ENCODE measurements at places on chromosomes 3 and 15.

DNA sequence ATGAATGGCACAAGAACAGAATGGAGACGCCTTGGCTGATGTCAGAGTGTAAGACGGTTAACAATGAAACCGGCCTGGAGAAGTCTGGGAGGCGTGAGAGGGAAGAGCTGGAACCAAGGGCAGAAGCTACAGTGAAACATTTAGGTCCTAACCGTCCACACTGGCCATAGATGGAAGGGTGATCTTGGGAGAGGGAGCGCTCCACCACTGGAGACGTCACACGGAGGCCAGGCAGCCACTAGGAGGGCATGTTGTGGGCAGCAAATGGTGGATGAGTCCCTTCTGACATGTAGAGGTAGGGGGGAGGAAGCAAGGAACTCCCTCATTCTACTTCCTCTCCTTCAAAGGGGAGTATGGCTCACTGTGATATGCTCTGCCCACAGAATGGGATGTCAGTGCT lies 23.8 kb downstream of the FEM1B start:
- DNase-seq, result no peak

DNA sequence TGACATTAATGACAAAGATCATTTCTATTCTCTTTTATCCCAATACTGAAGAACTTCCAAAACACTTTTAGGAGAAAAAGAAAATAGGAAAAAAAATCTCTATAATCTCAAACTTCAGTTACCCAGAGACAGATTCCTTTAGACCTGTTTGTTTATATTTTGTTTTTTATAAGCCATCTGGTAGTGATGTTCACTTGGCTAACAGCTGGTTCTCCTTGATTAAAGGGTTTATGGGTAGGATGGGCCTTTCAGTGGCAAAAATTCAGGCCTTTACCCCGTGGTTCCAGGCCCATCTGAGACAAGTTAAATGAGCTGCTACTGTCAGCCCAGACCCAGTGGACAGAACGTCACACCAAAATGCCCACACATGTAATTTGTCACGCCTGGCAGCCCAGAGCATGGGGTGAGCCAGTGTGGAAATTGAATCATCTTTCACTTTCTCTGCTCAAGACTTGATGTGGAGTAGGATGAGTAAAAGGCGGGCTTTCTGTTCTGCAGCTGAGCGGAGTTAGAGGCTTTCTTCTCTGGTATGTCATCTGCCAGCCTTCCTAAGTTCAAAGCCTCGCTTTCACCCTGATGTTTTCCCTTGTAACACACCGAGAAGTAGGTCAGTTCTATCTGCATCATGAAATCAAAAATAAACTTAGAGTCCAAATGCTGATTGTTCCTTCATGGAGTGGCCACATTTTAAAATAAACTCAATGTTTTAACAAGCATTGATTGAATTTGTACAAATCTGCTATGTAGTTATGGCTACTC lies 62.5 kb upstream of the SKOR1 start:
- DNase-seq, result peak; percentile 64

GRCh38 chr15:99956022-99956775 lies 223.0 kb upstream of the LYSMD4 start:
- DNase-seq, result peak; percentile 3

DNA sequence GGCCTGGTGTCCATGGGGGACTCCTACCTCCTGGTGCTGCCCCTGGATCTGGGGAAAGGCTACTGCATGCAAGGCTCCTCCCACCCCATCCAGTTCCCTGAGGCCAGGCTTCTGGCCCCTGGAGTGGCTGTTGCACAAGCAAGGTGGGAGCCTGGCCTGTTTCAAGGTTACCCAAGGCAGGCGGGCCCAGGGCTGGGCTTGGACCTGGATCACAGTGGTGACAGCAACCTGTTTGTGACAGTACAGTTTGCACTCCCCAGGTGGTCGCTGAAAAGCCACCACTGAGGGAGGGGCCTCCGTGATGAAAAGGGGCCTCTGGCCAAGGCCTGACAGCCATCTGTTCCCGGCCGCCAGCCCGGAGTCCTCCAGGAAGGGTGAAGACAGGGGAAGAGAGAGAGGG lies 14.4 kb upstream of the KY start:
- DNase-seq, result no peak

DNA sequence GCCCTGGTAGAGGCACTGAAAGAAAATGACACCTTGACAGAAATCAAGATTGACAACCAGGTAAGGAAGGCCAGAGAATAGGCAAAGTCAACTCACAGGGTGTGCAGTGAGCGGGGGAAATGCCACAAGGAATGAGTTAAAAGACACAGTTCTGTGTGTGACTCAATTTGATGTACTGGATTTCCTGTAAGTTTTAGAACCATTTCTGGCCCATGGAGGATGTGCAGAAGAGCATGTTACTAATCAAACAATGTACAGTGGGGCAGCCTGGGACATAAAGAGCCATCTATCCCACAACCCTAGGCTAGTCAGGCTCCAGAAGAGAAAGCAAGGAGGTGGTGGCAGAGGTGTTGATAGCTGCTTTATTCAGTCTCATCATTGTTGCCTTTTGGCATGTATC lies 31.2 kb upstream of the TMOD3 start:
- DNase-seq, result no peak

DNA sequence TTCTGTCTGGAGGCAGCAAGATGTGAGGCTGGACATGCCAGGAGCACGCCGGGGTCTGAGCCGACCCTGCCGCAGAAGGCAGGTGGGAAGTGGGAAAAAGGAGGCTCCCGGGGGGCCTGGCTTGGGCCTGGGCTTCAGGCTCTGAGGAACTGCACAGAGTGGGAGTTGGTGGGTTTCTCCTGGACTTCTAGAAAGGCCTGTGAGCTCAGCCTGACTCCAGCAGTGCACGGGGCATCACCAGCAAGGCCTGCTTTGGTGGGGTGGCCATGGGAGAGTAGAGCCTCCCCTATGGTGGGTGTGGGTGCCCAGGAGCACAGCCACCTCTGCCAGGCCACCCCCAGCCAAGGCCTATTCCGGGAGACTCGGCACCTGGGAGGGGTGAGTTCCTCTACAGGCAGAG lies 18.1 kb upstream of the SLC41A3 start:
- DNase-seq, result peak; percentile 8

- no peak for DNase-seq
Observed at GRCh38 chr3:72344647-72345046, 503.6 kb downstream of the SHQ1 start.

DNA sequence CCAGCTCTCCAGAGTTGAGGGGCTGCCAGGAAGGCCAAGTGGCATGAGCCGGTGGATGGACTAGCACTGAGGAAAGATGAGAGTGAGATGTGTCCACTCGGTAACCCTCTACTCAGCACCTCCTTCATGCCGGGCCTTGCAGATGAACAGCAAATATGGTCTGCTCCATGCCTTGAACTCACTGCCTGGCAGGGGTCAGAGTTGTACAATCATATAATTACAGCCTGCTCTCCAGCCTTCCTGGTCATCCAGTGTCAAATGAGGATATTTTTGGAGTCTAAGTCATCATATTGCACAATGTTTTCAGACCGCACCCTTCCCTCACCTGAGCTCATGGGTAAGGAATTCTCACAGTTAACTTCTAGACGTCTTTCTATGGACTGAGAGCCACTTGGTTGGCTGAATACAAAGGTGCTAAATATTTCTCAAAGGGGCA lies 4.9 kb downstream of the MGLL start:
- peak; percentile 79 for DNase-seq

GRCh38 chr3:171565481-171566058 lies 105.4 kb upstream of the TNIK start:
- peak; percentile 33 for DNase-seq

DNA sequence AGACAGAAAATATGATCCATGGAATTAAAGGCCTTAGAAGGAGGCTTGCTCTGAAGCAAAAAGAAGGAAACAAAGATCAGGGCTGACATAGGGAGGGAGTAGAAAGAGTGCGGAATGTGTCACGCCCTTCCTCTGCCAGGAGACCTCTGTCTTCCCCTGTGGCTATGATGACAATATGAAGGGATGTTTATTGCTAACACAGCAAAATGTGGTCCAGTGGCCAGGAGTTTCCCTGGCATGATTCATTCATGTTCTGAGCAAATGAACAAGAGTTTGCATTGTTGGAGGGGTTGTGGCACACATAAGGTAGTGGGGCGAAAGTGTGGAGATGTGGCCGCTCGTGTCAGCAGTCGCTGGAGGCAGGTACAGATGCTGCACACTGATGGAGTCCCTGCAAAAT lies 169.4 kb downstream of the SHQ1 start:
- DNase-seq, result no peak

GRCh38 chr3:193701953-193702635 lies 109.1 kb downstream of the OPA1 start:
- DNase-seq, result peak; percentile 30

DNA sequence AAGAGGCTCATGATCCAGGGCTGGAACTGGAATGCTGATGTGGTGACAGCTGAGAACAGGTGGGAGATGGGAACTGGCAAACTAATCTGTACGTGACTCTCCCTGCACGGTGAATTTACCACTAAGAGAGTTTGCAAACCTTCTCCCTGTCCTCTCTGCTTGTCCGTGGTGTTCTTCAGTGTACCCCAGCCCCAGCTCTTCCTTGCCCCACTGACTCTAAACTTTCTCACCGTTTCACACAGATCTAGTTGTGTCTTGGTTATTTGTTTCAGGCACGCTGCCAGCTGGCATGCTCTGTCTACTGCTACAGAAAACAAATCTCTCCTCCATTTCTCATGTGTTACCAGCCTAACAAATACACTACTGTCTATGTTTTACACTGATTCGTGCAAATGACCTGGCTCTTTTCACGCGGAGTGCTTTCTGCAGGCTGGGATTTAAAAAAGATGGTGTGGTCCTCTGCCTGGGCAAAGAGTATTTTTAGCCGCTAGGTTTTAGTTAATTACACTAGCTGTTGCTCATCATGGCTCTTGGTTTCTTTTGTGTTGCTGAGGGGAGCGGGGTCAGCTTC lies 192.7 kb upstream of the LRIG1 start:
- DNase-seq, result no peak

GRCh38 chr15:32105258-32106241 lies 75.2 kb downstream of the CHRNA7 start:
- DNase-seq, result no peak

DNA sequence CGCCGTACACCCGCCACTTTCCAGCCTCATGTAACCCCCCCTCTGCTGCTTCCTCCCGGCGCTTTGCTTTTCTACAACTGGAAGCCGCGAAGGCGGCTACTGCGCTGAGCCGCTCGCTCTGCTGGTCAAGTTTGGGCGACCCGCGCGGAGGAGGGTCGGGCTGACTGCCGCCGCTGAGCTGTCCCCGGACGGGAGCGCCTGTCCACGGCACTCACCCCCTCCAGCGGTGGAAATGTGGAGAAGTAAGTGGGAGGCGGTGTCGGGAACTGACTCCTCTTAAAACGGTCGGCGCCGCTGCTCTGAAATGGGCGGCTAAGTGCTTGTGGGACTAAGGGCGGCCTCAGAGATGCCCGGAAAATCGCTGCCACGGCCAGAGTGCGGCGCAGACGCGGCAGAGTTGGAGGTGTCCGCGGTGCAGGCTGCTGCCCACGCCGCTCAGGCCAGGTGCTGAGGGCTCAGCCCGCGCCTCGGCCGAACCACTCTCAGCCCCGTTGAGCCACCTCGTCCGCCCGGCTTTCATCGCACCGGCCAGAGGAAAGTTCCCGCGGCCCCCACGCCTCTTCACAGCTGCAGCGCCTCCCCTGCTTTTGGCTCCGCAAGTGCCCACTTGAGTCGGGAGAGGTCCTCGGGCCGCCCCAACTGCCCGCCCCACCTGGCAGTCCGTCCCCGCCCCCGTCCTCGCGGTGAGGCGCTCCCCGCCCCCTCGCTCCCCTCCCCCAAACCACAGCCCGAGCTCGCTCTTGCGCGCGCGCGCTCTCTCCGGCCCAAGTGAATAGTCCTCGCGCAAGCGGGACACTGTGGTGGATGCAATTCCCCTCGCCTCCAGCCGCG lies at the start of gene EPHA6:
EPHA6 (plus strand) TSS at position 775 of the 831 bp plus-strand sequence.
- DNase-seq, result peak; percentile 67

GRCh38 chr15:51131596-51132290 lies 37.0 kb upstream of the TNFAIP8L3 start:
- no peak for DNase-seq

- DNase-seq, result peak; percentile 47
Observed at GRCh38 chr3:127043041-127043641, 60.2 kb downstream of the PLXNA1 start.

GRCh38 chr3:151316267-151316991 lies at the start of gene GPR87:
TSS of gene GPR87 (minus strand) at chr3:151316820. CDS start at chr3:151300100, 16,720 bp downstream.
- no peak for DNase-seq

- no peak for DNase-seq
Observed at GRCh38 chr3:16520970-16521881, 7.7 kb upstream of the RFTN1 start.

DNA sequence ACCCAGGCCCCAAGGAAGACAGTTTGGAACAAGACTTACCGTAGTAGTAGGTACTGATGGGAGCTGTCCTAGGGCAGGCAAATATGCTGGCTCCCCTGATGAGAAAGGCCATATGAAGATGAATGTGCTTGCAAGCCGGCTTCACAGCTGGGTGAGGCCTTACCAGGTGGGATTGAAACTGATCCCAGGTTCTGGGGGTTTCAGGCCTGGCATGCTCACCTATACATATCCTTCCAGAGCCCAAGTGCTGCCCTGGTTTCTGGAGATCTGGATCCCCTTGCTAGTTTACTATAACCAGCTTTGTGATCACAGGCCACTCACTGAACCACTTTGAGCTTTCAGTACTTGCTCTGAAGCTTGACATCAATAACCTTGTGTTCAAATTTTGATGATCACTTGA lies 274.3 kb downstream of the EPHB1 start:
- DNase-seq, result no peak

DNA sequence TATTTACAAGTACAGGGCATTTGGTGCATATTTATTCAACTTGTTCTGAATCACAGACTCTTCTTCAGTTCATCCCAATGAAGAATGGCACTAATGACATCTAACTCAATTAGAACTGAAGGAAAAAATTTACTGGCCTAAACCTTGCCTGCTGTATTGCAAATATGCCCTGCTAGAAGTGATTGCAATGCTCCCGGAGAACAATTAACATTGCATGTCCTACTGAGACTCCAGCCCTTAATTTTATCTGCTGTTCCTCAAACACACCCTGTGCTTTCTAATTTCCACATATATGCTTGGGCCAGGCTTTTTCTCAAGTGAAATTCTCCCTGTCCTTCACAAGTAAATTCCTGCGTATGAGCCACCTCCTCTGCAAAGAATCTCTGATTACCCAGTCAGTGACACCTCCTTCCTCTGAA lies 8.3 kb downstream of the ACKR4 start:
- peak; percentile 17 for DNase-seq

GRCh38 chr3:177523067-177523675 lies 325.9 kb upstream of the TBL1XR1 start:
- no peak for DNase-seq

DNA sequence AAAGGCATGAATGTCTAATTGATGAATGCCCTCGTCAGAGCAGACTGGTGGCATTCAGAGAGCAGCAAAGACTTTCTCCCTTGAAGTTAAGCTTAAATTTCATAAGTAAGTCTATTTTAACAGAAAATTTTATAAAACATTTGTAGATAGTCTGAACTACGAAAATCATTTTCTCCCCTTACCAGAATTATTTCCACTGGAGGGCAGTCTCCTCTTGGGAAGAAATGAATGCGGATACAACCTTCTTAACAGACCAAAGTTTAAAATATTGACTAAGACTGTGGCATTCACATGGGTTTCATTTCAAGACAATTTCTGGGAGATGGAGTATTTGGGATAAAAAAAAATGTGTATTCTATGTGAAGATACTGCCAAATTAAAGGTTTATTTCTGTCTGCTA lies 669.0 kb downstream of the FHIT start:
- DNase-seq, result no peak
